Thyroid gland (tissue), 4 donors: ENCODE measurements at places on chromosomes 1 and 21.
A peak's percentile ranks its signal among the peaks of the same experiment; 100 is the strongest.

GRCh38 chr1:17665950-17666720 lies 89.0 kb upstream of the ACTL8 start:
- no peak for DNase-seq

GRCh38 chr1:55071477-55071876 lies 32.1 kb downstream of the PCSK9 start:
- no peak for DNase-seq

- peak; percentile 31 for DNase-seq
Observed at GRCh38 chr1:228073857-228074545, 8.5 kb upstream of the ARF1 start.

GRCh38 chr1:50658459-50659076 lies 235.3 kb upstream of the DMRTA2 start:
- no peak for DNase-seq

DNA sequence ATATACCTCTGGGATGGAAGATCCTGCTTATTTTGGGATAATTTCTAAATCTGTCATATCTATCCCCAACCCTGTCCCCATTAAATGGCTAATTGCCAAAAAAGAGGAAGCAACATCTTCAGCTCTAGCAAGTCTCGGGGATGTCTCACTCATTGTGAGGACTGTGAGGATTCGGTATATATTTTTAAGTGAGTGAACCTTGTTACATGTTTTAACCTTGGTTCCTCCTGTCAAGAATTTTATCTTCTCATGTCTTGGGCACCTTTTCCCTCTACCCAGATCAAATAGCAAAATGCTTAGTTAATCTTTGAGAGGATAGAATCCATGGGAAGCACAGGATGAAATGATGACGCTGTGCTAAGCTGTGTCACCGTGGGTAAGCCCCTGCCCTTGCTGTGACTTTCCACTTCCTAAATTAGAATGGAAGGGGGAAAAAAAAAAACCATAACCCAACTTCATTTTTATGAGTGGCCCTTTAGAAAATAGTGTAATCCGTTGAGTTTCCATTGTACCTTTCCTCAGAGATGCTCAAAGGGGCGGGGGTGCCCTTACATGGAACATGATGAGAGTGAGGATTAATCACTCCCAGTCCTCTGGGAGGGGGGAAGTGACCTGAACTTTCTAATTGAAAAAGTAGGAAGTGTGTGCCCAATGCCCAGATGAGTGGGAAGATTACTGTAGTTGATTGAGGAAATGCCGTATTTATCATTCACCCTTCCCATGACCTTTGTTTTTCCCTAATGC lies 7.6 kb downstream of the ATP1A1 start:
- no peak for DNase-seq

- DNase-seq: no peak
Observed at GRCh38 chr1:236830560-236830959, 35.5 kb downstream of the MTR start.

DNA sequence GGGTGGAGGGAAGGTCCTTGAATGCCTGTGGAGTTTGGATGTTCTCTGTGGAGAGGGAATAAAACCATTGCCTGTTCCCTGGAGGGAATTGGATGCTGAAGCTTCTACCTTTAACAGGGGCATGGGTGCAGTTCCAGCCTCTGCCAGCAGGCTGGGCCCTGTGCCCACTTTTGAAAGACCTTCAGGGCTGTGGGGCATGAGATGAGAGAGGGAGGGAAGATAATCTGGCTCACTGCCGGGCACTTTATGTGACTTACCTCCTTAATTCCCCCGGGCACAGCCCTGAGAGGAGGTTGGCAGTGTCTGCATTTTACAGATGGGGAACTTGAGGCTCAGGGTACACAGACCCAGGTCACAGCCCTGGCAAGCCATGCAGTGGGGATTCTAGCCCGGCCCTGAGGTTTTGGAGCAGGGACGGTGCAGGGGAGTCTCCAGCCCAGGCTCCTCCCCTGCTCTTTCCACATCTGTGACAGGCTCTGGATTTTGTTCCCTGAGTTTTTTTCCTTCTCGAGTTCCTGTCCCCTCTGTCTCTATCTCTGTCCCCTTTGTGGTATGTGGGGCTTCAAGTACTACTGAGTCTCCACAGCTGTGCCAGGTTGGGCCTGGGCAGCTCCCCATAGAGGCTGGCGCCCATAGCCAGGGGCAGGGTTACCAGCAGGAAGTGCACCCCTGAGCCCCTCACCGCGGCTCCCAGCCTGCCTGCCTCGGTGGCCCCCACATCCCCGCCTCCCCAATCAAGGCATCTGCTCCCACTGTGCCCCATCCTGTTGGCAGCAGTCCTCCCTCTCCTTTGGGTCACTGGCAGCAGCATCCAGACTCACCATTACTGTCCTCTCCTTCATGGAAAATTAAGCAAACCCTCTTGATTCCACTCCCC lies 14.0 kb upstream of the THEMIS2 start:
- DNase-seq: peak; percentile 96

GRCh38 chr21:30620080-30620479 lies 347 bp upstream of the KRTAP20-4 start:
- no peak for DNase-seq

GRCh38 chr1:16298653-16299052 lies 53.6 kb downstream of the FBXO42 start:
- DNase-seq: no peak
